CD4-positive, CD25-positive, alpha-beta regulatory T cell (primary cell): ENCODE measurements at places on chromosomes 2 and 18.

GRCh38 chr18:11572201-11572600, 37.2 kb upstream of the SLC35G4 start:
- no peak for DNase-seq

- DNase-seq = no peak
These were observed 175.2 kb upstream of the SALL3 start for GRCh38 chr18:78804206-78805030.

DNA sequence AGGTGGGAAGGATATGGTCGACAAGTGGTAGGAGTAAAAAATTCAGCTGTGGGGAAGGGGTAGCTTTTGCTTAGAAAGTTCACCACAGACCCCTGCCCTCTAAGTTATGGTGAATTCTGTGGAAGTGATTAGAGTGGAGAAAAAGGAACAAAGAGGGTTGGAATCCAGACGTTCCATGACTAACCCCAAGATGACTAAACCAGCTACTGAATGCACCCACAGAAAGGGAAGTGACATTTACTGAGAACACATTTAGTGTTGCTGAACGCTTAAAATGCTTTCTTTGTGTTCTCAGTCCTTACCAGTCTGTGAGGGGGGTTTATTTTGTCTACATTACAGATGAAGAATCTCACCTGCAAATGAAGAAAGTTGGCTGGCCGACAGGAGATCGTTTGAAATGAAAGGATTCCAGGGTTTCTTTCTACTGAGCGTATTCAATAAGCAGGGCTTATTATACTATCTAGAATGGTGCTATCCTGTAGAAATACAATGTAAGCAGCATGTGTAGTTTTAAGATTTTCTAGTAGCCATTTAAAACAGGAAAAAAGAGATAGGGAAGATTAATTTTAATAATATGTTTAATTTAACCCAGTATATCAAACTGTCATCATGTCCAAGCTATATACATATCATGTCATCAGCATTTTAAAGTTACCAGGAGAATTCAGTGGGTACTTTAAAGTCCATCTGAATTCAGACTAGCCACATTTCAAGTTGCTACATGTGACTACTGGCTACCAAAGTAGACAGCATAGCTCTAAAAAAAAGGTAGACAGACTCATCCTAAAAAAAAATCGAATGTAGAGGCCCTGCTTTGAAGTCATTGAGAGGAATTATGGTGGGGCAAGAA, 60.1 kb downstream of the LIMS1 start:
- no peak for DNase-seq

- DNase-seq = no peak
These were observed 406.2 kb upstream of the CWC22 start for GRCh38 chr2:180413336-180413735.
